AG10803 (cell line): ENCODE measurements at places on chromosomes 1 and 21.

GRCh38 chr1:44086692-44087474 lies 31.7 kb upstream of the KLF17 start:
- no peak for DNase-seq

GRCh38 chr1:47866601-47867437 lies 130.4 kb downstream of the TRABD2B start:
- DNase-seq: no peak

DNA sequence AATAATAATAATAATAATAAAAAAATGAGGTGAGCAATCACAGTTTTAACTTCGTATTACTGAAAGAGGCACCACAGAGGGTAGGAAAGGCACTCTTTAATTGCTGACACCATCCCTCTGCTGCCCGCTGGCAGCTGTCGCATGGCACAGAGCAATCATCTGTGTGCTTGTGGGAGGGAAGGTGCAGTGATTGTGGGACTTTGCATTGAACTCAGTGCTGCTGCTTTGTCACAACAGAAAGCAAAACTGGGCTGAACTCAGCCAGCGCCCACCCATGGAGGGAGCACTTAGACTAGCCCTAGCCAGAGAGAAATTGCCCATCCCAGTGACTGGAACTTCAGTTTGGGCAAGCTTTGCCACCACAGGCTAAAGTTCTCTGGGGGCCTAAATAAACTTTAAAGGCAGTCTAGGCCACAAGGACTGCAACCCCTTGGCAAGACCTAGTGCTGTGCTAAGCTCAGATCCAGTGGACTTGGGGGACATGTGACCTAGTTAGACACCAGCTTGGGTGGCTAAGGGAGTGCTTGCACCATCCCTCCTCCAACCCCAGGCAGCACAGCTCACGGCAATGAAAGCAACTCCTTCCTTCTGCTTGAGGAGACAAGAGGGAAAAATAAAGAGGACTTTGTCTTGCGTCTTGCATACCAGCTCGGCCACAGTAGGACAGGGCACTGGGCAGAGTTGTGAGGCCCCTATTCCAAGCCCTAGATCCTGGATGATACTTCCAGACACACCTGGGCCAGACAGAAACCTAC lies 59.3 kb downstream of the WDR4 start:
- DNase-seq: no peak

DNA sequence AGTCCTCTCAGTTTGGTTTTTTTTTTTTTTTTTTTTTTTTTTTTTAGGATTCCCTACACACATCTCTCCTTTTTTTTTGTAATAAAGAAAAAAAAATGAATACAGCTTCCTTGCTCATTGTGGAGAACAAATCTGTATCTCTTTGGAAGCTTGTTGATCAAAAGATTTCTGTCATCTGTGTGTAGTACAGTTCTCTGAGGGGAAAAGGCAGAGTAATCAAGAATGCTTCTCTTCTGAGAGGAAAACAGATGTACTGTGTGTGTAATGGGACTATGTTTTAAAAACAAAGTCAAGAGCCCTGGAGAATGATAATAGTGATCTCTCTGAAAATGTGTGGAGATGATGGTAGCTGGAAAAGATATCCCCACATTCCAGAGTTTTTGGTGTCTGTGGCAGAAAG lies 16.5 kb upstream of the ROR1 start:
- no peak for DNase-seq

GRCh38 chr1:229835226-229835625 lies 209.2 kb downstream of the URB2 start:
- no peak for DNase-seq

- peak; percentile 48 for DNase-seq
Measured at GRCh38 chr1:19756480-19756879, 43.2 kb downstream of the TMCO4 start.

- DNase-seq: no peak
Measured at GRCh38 chr1:159066108-159066507, 10.5 kb downstream of the AIM2 start.

DNA sequence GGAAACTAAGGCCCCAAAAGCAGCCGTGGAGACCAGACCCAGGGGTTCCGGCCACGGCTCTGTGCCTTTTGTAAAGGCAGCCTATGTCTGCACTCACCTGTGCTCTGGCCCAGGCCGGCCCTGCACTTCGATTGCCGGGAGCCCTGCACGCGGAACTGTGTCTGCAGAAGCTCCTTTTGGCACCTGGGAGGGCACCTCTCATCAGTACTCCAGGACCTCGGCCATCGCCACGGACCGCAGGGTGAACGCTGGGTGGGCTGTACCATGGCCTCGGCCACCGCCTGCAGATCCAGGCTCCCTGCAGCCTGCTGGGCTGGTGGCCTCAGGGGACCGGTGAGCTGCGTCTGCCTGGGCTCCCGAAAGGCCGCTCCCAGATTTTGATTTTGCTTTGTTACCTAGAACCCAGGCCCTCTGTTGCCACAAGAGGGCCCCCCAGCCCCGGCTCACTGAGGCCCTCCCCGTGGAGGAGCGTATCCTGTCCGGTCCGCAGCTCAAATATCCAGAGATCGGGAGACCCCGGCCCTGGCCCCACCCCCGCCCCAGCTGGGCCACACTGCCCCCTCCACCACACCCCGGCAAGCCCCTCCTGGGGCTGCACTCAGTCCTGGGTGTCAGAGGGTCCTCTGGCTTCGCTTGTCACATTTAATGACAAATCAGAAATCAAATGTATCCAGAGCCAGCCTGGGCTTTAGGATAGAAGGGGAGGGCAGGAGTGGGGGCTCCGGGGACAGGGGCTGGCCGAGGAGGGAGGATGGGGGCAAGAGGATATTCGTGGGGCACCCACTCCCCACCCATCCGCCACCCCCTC lies 60.2 kb upstream of the PDE9A start:
- peak; percentile 34 for DNase-seq

DNA sequence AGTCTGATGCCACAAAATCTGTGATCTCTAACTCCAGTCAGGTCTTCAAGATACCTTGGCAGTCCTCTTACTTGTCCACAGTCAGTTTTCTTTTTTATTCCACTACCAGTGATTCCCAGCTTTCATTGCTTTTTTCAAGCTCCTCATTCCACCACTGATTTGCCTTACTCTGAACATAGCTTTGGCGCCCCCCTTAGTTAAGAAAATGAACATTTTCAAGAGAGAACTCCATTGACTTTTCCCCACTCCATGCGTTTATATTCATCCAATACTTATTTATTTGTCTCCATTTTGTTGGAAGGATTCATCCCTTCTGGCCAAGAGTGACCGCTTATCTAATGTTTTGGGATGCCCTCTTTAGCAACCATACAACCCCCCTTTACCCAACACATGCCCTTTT lies 33.9 kb upstream of the IPO9 start:
- peak; percentile 48 for DNase-seq

- no peak for DNase-seq
Measured at GRCh38 chr1:209732725-209733124, 23.1 kb upstream of the TRAF3IP3 start.

DNA sequence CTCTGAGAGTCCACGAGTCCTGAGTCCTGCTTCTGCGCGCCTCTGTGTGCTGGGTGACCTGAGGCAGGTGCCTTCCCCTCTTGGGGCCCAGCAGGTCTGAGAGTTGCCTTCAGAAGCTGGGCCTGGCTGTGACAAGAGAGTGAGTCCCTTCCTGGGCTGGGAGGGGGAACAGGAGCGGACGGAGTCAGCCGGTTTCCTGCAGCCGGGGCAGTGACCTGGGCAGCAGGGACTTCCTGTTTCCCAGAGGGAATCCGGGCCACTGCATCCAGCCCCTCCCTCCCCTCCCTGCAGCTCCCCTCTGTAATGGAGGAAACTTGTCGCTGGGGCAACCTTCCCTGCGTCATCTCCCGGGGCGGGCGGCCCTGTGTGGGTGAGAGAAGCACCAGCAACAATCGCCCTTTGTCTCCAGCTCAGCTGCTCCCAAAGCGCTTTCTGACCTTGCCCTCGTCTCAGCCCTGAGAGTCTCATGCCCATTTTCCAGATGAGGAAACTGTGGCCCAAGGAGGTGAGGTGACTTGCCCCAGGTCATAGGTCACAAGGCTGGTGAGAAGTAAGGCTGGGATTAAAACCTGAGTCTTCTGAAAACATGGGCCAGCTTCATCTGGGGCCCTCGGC lies 61.1 kb downstream of the SDC3 start:
- DNase-seq: no peak

DNA sequence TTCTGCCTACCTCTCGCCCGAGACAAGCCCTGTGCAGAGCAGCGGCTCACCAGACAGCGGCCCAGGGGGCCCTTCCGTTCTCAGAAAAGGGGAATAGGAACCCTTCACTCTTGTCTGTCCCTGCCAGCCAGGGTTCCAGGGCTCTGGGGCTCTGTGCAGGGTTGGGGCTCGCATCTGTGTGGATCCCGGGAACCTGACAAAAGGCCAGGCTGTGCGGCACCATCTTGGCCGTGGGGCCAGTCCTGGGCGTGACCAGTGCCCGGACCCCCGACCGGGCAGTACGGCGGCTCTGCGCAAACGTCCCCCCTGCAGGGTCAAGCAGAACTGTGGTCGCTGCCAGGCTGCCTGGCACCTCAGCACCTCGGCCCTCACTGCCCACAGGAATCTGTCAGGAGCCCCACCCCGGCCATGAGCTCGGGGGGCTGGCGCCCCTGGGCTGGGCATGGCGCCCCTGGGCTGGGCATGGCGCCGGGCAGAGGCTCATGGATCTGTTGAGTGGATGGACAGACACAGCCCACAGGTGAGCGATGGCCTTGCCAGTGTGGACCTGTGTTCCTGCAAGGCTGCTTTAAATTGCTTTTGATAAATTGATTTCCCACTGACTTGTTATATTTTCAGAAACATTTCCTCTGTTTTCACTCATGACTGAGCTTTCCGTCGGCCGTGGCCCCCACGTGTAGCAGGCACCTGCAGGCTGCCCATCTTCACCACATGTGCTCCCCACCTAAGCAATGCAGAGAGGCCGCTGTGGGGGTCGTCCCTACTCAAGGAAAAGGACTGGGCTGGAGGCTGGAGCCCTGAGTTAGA lies 59.0 kb downstream of the SLX9 start:
- no peak for DNase-seq

DNA sequence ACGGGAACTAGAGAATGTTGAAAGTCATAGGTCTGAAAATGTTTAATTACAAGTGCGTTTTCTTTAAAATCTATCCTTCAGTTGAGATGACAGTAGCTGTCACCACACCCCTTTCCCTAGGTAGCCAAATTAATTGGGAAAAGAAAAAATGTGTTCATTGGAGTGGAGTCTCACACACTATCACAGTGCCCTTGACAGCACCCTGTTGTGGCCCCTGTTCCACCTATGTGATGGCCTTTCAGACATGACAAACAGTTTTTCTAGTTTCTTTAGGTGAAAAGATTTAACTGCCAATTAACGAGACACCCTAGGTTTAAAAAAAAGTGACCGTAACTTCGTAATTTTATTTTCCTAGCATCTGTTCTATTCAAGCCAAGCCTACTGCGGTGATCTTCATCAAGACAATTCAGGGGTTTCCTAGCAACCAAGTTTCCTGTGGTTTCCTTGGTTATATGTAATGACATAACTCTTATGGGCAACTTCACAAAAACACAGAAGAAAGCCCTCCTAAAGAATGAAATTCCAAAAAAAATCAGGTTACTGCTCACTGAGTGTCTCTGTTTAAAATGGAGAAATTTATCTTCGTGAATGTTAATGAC lies 298.3 kb downstream of the PDE4B start:
- peak; percentile 52 for DNase-seq

DNA sequence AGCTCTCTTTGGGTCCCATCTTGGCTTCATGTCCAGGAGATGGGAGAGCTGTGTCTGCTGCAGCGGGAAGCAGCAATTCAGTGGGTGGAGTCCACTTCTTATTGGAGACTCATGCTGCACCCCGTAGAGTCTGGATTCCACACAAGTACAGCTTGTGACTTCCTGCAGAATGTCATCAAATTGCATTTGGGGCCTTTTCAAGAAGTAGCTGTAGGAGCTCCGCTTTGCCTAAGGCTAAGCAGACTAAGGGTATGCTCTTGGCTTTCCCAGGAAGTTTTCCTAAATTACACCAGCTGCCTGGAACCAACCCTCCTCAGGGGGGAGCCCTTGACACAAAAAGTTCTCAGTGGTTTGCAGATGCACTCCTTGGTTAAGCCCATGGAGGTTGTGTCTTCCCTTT lies 5.7 kb upstream of the MOB3C start:
- peak; percentile 48 for DNase-seq

DNA sequence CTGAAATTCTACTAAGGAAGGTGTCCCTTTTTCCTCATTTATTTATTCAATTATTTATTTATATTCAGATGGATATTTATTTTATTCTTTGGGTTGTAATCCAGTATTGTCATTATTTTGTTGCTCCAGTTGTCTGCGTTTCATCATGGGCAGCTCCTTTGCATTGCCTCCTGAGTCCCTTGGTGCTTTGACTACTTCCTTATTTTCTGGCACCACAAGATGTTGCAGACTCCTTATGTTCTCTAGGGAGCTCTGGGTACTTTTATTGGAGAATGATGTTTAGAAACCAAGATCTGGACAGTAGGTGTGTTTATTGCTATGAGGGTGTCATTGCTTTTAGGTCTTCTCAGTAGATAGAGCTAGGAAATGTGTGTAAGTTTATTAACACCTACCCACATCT lies 59.9 kb upstream of the ERRFI1 start:
- DNase-seq: no peak

DNA sequence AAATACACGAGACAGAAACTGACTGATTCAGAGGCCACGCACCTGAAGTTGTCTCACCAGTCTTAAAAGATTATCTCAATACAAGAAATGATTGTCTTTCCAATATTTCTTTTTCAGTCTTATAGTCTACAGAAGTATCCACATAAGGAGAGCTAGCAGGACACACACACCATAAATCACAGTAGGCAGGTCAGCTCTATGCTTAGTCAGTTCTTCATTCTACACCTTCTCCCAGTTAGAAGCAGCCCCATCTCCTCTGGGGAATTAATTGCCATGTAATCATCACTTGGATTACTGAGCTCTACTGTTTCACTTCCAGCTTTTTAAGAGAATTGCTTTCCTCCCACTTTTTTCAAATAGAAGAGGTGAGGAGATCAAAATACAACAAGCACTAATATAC lies 59.6 kb downstream of the SMYD3 start:
- peak; percentile 37 for DNase-seq

- DNase-seq: peak; percentile 18
Measured at GRCh38 chr1:231040019-231040799, at the start of gene FAM89A. TSS of gene FAM89A (minus strand) at chr1:231040254. CDS start at chr1:231040211, 43 bp downstream.

- no peak for DNase-seq
Measured at GRCh38 chr1:65163201-65163805, 15.3 kb downstream of the AK4 start.

- peak; percentile 6 for DNase-seq
Measured at GRCh38 chr1:39262802-39263201, 58.3 kb downstream of the MACF1 start.

DNA sequence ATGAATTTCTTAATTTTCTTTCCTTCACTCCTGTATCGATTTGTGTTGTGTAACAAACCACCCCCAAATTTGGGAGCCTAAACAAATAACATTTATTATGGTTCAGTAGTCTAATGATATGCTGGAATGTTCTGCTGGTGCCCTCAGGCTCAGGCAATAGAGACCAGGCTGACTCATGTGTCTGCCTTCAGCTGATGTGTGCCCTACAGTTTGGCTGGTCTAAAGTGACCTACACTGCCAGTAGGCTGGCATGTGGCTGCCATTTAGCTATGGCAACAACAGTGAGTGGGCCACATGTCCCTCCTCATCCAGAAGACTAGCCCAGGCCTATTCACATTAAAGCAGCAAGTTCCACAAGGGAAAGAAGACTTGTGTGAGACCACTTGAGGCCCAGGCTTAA lies 115.8 kb downstream of the PTPRC start:
- peak; percentile 5 for DNase-seq
